ENCODE measurements at places on chromosomes 6 and 20.

DNA sequence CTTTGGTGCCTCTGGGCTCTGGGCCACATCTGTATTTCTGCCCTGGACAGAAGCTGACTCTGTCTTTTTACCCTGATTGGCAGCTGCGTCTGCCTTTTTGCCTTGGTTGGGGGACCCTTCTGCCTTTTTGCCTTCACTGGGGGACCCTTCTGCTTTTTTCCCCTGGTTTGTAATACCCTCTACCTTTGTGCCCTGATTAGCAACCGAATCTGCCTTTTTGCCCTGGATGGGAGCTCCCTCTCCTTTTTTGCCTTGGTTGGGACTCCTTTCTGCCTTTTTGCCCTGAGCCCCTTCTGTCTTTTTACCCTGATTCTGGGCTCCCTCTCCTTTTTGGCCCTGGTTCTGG lies 23.4 kb downstream of the RRBP1 start:
- DNase-seq: no peak

- no peak for DNase-seq
These were observed 85.3 kb upstream of the BHLHE23 start for GRCh38 chr20:63091901-63092659.

- DNase-seq: no peak
These were observed 108.6 kb upstream of the DOK5 start for GRCh38 chr20:54366669-54367344.

DNA sequence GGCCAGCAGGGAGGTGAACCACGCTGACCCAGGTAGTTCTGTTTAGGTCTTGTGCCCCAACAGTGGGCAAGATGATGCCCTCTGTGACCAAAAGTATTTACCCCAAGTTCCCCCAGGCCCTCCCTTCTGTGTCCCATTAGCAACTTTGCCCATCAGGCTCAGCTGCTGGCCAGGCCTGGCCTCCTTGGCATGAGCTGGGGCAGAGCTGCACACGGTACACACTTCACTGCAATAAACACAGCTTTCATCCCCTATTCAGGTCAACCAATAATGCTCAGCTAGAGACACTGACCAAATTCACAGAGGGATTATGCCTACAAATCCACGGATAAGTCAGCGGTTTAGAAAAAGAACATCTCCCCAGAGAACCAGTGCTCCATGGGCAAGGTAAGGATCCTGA lies 103.7 kb downstream of the SLC23A2 start:
- no peak for DNase-seq

GRCh38 chr6:149032599-149033405 lies 284.7 kb upstream of the TAB2 start:
- DNase-seq: no peak

DNA sequence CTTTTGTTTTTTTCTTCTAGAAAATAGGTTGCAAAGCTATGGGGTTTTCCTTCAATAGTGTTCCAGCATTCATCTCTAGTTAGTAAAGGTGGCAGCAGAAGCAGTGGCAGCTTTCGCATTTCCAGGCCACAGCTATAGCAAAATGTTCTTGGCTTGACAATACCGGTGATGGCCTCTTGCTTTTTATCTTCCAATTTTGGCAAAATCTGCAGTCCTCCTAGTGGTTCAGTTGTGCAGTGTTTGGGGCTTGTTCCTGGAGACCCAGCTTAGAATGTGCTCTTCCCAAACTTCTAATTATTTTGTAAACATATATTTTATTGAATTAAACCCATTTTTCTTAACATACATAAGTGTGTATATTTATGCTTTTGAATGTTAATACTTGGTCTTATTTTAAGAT lies 370.6 kb upstream of the MAN1A1 start:
- no peak for DNase-seq

DNA sequence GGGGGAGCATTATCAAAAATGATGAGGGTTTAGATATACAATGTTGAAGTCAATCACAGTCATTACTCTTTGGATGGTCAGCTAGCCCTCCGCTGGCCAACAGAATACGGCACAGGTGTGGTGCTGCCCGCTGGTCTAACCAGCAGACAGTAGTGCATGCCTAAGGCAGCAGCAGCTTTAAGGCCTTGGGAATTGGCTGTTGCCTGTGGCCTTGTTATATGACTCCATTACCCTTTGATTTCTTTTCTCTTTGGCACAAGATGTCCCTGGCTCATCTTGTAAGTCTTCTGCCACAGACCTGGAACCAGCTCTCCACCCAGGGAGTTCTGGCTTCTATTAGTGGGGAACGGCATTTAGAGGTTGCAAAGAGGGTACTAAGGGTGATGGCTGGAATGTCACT lies 110.2 kb downstream of the WDR27 start:
- DNase-seq: no peak

GRCh38 chr20:6651561-6651960 lies 115.9 kb upstream of the BMP2 start:
- no peak for DNase-seq

GRCh38 chr6:155383913-155384312 lies 69.6 kb upstream of the TFB1M start:
- no peak for DNase-seq

DNA sequence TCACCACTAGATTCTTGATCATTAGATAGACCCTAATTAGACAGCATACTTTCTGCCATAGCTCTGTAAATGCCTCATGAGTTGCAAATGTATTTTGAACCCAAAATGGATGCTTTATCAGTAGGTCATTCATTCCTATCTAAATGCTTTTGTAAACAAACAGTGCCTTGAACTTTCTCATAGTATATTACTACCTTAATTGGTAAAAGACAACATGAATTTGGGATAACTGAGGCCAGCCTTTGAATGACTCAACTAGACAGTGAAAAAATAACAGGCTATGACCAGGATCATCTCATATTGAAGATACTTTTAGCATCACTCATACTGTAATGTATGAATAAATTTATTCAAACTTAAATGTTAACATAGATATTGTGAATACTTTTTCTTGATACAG lies 37.0 kb upstream of the PRL start:
- no peak for DNase-seq

Data from stimulated activated CD8-positive, alpha-beta memory T cell treated with anti-CD3 and anti-CD28 coated beads, Interleukin-4, amount 100 ng/mL, for 4 hours (primary cell).